Naive thymus-derived CD4-positive, alpha-beta T cell (primary cell): ENCODE measurements at places on chromosomes 16 and 17.

DNA sequence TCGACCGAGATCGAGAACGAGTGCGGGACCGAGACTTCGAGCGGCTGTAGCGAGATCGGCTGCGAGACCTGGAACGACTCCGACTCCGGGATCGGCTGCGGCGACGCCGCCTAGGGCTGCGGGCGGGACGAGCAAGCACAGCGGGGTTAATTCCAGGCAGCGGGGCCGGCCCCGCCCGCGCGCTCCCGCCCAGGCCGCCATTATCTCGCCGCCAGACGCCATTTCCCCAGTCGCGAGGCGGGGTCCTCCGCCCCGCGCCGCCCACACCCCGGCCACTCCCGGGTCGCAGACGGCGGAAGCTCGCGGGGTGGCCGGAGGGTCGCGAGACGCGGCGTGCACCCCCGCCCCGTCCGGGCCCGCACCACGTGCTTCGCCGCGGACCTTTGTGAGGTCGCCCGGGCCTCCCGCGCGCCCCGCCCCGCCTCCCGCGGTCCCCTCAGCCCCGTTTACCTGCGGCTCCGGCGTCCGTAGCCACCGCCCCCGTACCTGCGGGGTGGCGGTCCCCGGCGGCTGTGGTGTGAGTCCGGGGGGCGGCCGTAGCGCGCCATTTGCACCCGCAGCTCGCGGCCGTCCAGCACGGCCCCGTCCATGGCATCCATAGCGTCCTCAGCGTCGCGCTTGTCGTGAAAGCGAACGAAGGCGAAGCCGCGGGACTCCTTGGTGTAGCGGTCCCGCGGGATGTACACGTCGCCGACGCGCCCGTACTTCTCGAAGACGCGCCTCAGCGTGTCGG, 616 bp downstream of the SRSF2 start:
- peak; percentile 66 for DNase-seq

DNA sequence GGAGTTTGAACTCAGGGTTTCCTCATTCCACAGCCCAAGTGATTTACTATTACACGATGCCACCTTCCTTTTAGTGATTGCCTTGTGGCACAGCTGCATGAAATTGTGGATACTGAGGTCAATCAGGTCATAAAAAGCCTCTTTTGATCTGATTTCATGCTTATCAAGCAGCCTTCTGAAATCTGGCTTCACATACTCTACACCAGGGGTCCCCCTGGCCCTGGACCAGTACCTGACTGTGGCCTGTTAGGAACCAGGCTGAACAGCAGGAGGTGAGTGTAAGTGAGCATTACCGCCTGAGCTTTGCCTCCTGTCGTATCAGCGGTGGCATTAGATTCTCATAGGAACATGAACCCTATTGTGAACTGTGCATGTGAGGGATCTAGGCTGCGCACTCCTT, 13.8 kb downstream of the SLFN5 start:
- no peak for DNase-seq

- DNase-seq: no peak
Observed at GRCh38 chr16:35745821-35746248, 2286.4 kb downstream of the TP53TG3F start.

- peak; percentile 49 for DNase-seq
Observed at GRCh38 chr17:63609816-63610573, 9.3 kb downstream of the TACO1 start.

- DNase-seq: no peak
Observed at GRCh38 chr16:74100395-74101326, 196.0 kb upstream of the PSMD7 start.

DNA sequence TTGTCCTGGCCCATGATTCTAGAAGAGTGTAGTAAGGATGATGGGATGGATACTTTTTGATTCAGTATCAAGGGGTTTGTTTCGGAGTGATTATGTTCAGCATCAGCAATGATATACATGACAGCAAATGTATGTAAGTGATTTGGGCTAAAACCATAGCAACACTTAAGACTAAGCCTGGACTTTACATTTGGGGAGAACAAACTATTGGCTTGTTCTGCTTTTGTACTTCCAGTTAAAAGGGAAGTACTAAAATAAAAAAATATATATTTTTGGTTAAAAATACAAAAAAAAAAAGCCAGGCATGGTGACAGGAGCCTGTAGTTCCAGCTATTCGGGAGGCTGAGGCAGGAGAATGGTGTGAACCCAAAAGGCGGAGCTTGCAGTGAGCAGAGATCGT, 20.5 kb upstream of the DHX8 start:
- no peak for DNase-seq

- no peak for DNase-seq
Observed at GRCh38 chr16:57679016-57679415, 10.9 kb downstream of the ADGRG3 start.

GRCh38 chr16:69620573-69620972, 54.8 kb downstream of the NFAT5 start:
- DNase-seq: no peak

DNA sequence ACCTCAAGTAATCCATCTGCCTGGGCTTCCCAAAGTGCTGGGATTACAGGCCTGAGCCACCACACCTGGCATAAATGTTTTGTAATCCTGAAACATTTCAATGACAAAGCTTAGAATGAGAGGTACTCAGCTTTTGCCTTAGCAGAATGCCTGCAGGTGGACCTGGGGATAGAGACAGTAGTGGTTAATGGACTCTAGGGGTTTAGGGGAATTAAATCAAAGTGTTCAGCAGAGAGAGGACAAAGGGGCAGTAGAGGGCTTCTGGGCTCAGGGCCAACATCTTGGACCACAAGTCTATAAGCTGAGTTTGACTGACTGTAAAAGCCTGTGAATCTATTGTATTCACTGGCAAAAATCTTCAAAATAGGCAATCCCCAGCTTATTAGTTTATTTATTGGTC, 36.0 kb upstream of the MED13 start:
- DNase-seq: no peak

DNA sequence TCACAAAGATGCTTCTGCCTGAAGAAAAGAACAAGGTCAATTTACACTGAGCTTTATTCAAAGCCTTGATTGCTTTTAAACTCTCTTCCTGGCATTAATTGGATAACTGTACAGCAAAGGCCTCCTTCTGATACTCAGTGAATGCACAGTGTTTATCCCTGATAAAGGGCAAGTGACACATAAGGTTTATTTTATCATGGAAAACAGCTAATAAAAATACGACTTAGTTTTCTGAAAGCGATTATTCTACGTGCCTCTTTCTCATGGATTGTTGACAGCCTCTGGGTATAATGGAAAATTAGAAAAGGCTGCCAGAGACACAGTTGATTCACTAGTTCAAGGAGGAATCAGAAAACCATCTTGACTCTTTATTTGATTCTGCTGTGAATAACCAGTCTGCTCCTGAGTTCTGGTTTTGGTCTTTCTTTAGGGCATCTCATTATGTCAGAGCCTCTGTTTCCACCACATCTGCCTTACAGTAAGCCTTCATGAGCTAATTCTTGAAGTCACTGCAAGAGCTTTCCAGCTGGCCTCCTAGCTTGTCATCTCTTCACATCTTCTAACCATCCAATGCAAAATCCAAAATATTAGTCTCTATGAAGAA, 212.9 kb downstream of the CNTNAP4 start:
- no peak for DNase-seq

DNA sequence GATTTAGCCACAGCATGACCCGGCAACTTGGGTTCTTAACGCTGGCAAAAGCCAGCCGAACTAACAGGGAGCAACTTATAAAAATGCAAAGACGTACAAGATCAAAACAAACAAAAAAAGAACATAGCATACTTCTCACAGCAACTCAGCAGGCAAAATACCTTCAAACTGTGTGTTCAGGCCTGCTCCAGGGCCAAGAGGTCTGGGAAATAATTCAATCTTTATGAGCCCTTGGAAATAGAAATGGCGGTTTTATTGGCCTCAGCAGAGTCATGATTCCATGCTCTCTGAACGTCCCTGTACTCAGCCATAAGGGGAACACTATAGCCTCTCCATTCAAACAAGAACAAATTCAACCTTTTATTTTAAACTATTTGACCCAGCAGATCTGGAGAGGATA, 101.3 kb upstream of the C17orf78 start:
- DNase-seq: no peak

GRCh38 chr16:51149251-51149661, 1.8 kb downstream of the SALL1 start:
- no peak for DNase-seq

DNA sequence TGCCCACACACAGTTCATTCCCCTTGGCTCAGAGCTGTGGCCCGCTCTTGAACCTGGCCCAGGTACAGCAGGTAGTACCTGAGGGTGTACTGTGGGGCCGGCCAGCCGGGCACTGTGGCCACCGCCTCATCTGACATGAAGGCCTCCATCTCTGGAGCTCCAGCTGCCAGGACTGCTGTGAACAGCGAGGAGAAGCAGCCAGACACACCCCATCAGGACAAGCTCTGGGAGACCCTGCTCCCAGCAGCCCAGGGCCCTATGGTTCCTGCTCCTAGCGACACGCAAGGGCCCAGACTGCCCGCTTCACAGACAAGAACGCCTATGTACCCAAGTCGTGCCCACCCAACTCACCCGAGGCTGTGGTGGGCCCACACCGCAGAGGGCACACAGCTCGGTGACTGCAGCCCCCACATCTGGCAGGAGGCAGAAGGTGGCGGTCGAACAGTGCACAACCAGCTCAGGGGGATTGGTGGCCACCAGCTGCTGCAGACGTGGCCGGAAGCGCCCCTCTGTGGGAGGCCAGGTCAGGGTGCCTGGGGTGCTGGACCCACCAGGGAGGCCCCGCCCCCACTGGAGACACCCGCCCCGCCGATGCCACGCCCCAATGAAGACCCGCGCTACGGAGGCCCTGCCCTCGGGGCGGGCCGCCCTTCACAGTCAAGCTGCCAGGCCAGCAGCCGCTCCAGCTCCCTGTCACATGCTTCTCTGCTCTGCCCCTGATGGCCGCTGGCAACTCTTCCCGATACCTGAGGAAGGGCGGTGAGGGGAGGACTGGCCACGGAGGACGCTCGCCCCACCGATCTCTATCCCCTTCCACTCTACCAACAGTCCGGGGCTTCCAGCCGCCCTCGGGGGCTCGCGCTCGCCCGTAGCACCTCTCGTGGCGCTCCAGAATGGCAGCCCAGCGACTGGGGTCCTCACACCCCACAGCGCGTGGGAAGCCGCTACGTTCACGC, 1.1 kb upstream of the STUB1 start:
- peak; percentile 41 for DNase-seq

- no peak for DNase-seq
Observed at GRCh38 chr16:8963010-8963820, 491 bp downstream of the USP7 start.

- no peak for DNase-seq
Observed at GRCh38 chr16:15811481-15812400, 45.1 kb downstream of the MYH11 start.

- DNase-seq: no peak
Observed at GRCh38 chr16:30413112-30413806, 5.9 kb downstream of the ZNF771 start.

DNA sequence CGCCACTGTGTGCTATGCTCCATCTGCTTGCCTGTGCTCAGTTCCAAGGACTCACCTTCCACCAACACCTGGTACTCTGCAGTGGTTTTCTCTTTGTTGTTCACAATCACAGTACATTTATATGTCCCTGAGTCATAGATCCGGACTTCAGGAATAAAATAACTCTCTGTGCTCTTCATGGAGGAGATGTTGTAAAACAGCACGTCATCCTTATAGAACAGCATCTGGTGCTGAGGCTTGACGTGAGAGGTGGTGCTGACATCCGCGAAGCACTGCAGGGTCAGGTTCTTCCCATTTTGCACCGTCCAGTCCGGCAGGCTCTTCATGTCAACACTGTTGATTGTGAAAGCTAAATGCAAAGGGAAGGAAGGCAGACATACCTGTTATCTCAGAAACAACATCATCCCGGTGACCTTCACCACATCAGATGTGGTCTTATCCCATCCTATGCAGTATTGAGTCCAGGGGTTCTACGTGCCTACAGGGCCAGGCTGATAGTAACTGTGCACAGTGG, 12.8 kb downstream of the PECAM1 start:
- DNase-seq: no peak

DNA sequence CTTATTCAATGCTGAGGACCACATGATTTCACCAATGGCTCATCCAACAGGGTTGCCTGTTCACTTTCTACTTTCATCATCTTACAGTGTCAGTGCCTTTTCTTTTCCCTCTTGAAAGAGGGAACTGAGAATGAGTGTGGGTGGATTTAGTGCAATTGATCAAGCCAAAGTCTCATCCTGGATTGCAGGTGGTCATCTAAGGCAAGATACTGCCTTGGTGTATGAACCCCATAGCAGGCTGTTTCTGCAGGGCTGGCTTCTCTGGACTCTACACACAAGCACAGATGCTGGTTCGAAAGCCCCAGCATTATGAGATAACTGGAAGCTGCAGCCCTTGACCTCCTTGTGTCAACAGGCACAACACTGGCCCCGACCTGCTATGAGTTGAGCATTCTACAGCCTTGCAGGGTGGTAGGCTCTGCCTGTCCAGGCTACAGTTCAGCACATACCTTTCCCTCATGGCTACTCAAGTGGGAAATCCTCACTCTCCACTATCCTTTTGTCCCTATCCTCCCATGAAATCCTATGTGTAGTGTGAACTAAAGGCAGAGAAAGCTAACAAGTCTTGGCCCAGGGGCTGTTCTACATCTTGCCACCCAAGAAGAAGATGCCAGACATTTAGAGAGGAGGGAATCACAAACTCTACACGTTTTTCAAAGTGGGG, 358.7 kb downstream of the SLC39A11 start:
- no peak for DNase-seq

GRCh38 chr17:1906662-1907101, 76.9 kb downstream of the RPA1 start:
- DNase-seq: no peak

DNA sequence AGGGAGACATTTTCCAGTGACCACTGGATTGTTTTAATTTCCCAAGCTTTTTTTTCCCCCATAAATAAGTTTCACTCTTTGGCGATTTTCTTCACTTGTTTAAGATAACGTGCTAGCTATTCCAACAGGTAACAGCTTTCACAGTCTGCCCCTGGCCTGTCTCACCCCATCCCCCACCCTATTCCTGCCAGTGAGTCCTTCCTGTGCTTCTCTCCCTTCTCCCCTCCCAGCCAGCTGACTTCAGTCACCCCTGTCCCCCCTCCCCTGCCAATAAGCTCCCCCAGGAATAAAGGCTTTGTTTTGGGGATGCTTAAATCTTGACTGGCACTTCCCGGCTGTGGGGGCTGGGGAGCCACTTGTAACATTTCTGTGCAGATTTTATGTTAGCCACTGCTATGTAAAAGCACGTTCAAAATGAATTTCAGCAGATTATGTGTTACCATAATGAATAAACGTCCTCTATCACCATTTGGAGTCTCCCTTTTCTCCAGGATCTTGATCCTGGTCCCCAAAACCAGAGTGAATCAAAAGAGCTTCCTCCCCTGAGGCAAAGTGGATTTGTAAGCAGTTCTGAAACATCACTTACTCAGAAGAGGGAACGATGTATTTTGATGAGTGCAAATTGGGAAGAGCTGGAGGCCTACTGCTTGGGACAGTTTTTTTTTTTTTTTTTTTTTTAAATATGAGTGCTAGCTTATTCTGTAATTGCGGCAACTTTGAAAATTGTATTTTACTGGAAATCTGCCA, 58.2 kb downstream of the IGF2BP1 start:
- no peak for DNase-seq

- no peak for DNase-seq
Observed at GRCh38 chr17:51015145-51015558, 105.5 kb downstream of the SPAG9 start.
